ENCODE measurements at places on chromosomes 6 and 20.
A peak's percentile ranks its signal among the peaks of the same experiment; 100 is the strongest.

DNA sequence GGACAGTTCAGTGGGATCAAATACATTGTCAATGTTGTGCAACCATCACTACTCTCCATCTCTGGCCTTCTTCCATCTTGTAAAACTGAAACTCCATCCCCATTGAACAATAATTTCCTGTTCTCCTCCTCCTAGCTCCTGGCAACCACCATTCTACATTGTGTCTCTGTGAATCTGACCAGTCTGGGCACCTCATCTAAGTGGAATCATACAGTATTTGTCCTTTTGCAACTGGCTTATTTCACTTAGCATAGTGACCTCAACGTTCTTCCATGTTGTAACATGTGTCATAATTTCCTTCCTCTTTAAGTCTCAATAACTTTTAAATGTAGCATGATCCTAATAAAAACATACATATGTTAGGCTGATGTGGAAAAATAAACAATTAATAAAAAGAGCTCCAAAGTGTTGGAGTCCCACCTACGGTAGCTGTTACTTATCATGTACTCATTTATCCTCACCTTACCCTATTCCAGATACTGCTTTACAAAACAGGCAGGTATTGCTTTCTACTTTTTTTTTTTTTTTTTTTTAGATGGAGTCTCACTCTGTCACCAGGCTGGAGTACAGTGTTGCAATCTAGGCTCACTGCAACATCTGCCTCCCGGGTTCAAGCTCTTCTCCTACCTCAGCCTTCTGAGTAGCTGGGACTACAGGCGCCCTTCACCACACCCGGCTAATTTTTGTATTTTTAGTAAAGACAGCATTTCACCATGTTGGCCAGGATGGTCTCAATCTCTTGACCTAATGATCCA is 91.9 kb downstream of the TNFAIP3 start:
- no peak for DNase-seq

DNA sequence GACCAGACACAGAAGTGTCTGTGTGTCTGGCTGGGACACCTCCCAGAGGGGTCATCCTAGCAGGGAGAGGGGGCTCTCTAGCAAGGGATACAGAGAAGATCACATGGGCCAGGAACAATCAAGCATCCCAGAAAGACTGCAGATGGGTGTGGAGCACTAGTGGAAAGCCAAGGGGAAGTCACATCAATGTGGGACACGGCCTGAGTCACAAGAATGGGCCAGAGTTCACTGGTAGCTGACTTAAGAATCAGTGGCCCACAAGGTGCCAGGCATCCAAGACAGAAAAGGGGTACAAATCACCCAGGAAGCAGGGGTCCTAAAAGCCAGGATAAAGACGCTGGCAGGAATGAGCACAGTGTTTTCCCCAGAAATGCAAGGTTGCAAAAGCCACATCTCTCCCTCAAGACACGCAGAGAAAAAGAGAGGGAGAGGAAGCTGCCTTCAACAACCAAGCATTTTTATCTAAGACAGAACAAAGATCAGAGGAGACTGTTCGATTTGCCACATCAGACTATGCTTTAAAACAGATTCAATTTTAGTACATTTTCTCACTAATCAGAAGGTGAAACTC is 113.6 kb upstream of the DST start:
- no peak for DNase-seq

GRCh38 chr20:38831995-38832620 is 26.6 kb downstream of the PPP1R16B start:
- DNase-seq, result no peak

GRCh38 chr6:155103816-155104366 is 108.8 kb downstream of the TIAM2 start:
- no peak for DNase-seq

GRCh38 chr6:16698162-16698533 is 63.1 kb downstream of the ATXN1 start:
- DNase-seq, result no peak

- DNase-seq, result no peak
These were observed 643.2 kb downstream of the DHX35 start for GRCh38 chr20:39605361-39605760.

GRCh38 chr6:92887871-92888270 is 531.5 kb downstream of the EPHA7 start:
- DNase-seq, result no peak

DNA sequence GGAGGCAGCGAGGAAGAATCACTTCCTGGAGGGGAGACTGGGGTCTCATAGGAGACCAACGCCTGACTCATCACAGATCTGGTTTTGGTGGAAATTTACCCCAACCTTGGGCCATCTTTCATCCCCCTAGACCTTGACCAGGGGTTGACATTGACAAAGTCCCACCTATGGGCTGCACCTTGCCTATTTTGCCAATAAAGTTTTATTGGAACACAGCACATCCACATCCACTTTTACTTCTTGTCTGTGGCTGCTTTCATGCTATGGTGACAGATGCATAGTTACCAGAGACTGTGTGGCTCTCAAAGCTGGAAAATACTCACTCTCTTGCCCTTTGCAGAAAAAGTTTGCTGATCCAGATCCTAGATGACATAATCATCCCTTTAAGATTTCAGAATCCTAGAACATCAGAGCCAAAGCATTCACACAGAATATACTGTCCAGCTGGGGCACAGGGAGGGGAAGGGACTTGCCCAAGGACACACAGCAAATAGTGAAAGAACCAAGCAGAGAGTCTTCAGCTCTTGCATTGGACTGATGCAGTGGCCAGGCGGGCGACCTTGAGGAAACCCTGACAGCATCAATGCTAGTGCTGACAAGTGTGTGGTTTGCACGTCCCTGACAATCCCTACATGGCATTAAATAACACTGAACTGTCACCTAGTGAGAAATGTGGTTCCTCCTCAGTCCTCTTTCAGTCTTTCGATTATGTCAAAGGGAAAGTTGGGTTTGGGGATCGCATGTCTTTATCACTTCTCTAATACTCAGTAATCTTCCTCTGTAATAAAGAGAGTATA is 41.2 kb downstream of the CD40 start:
- no peak for DNase-seq

- no peak for DNase-seq
These were observed 28.9 kb downstream of the VEGFA start for GRCh38 chr6:43798688-43799444.

DNA sequence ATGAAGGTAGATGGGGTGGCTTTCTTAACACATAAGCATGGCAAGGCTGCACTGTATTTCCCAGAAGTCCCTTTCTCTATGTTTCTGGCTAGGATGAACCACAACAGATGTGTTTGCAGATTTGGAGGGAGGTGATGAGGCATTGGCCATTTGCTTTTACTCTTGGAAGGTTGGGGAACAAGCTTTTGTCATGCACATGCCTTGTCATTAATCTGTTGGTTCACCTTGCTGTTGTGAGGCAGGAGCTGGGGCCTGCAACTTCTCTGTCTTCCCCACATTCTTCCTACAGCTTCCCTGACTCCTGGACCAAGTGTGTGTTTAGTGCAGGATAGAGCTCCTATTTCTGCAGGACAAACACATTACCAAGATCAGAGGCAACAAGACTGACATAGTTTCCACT is 326.2 kb upstream of the SPTLC3 start:
- DNase-seq, result no peak

- no peak for DNase-seq
These were observed 88.1 kb upstream of the ZFP64 start for GRCh38 chr20:52279706-52280105.

- DNase-seq, result no peak
These were observed 37.2 kb upstream of the STXBP5 start for GRCh38 chr6:147166992-147167391.

- DNase-seq, result no peak
These were observed 138.1 kb upstream of the MARCKS start for GRCh38 chr6:113719064-113719463.

DNA sequence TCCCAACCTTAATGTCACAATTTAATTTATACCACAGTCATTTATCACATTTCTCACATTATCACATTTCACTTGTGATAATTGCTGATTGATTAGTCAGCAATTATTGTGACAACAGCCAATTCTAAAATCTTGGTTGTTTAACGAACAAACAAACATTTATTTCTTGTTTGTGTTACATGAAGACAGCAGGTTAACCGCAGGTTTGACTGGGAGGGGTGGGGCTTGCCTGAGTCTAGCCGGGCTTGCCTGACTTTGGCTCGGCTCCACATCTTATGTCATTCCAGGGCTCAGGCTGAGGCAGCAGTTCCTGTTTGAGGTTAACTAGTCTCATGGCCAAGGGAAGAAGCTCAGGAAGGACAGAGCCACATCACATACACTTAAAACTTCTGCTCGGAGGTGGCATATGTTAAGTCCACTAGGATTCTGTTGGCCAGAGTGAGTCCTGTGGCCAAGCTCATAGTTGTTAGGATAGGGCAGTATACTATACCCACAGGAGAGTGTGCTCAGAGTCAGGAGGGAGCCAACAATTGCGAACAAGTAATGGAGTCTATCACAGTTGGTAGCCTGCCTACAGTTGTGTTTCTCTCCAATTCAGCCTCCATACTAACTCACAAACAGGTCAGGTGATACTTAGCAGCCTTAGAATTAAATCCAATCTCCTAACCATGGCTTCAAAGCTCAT is 90.0 kb upstream of the IFNGR1 start:
- DNase-seq, result peak; percentile 36

DNA sequence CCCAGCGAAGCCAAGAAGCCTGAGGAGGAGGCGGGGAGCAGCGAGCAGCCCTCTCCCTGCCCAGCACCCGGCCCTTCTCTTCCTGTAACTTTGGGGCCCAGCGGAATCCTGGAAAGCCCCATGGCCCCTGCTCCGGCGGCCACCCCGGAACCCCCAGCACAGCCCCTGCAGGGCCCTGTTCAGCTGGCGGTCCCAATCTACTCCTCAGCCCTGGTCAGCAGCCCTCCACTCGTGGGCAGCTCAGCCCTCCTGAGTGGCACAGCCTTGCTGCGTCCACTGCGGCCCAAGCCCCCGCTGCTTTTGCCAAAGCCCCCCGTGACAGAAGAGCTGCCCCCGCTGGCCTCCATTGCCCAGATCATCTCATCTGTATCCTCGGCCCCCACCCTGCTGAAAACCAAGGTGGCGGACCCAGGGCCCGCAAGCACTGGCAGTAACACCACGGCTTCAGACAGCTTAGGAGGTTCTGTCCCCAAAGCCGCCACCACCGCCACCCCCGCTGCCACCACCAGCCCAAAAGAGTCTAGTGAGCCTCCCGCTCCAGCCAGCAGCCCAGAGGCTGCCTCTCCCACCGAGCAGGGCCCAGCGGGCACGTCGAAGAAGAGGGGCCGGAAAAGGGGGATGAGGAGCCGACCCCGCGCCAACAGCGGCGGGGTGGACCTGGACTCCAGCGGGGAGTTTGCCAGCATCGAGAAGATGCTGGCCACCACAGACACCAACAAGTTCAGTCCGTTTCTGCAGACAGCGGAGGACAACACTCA is 81.9 kb downstream of the SSR1 start:
- DNase-seq, result no peak

DNA sequence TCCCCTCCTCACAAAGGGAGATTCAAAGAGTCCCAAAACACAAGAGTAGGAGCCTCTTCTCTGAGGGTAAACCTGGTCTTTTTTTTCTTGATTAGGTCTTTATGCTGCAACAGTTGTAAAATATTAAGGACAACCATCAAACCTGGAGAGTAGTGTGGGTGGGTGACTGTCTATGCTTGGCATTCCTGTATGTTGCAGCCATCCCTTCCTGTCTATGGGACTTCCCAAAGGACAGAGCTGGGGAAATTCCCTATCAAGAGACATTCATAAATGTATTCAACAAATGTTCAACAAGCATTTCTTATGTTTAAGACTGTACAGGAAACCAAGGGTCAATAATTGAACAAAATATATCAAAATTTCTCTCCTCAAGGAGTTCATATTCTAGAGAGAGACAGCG is 5.5 kb downstream of the BTN2A2 start:
- no peak for DNase-seq

All from CMK (cell line).